ENCODE measurements at places on chromosomes 3 and 15.
A peak's percentile ranks its signal among the peaks of the same experiment; 100 is the strongest.

DNA sequence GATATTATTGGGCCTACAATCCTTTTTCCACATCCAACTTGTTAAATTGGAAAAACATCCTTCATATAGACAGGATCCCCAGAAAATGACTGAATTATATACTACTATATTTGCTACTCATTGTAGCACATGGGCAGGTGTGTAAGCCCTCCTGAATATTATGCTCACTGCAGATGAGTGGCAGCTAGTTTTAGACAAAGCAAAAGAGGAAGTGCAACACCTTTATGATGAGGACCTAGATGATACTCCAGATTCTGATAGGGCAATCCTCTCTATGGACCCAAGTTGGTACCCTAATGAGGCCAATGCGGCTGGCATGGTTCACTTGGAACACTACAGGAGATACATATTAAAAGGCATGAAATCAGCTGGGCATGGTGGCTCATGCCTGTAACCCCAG lies 119.1 kb upstream of the PLCL2 start:
- DNase-seq, result no peak

DNA sequence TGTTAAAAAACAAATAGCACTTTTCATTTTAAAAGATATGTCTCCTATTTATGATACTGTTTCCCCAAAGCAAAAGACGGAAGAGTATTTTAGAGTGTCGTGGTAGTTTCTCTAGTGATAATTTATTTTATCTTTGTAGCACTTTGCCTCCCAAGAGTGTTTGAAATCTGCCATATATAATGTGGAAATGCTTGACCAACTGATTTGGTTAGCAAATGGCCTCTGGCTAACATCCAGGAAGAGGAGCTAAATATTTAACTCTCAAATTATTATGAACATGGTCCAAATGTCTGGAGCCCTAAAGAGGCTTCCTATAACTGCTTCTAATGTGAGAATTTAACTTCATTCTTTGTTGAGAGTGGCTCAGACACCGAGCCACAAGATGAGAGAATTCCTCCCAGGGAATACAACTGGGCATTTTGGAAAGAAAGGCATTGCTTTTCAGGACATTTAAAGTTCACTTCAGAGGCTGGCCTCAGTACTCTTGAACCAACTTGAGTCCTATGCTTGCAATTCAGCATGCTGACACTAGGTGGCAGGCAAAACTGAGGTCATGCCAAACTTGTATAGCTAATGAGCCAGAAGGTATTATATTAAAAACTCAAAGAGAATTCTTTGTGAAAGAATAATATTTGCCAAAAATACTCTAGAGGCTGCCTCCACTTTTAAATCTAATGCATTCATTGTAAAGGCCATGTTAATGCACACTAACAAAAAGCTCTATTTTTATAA lies 104.5 kb downstream of the RARB start:
- no peak for DNase-seq

GRCh38 chr3:100796556-100796955 lies 87.3 kb downstream of the TFG start:
- no peak for DNase-seq

DNA sequence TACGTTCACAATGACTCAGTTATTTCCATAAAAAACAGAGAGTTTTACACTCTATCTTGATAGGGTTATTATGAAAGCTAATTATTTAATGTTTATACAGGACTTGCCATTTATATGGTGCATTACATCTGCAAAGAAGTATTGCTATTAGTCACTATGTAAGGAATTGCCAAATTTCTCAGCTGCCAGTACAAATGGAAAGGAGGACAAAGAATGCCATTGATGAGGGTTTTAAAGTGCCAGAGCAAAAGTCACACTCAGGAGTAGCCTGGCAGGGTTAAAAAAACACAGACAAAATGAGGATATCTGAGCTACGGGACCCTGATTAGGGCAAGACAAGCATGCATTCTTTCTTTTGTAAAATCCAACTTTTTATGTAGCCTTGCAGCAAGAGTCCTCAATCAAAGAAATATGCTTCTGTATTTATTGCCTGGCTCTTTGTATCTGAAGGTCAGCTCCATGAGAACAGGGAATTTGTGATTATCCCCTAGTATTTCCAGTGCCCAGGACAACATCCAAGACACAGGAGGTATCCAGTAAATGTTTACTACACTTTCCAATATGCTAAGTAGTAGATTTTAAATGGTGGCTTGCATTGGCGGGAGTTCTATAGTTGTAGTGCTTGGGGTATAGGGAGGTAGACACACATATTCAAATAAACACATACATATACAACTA lies 1013.6 kb downstream of the ROBO1 start:
- no peak for DNase-seq

- no peak for DNase-seq
Observed at GRCh38 chr15:85865070-85865684, 70.5 kb upstream of the KLHL25 start.

- no peak for DNase-seq
Observed at GRCh38 chr15:58038426-58039078, 27.0 kb downstream of the ALDH1A2 start.

GRCh38 chr3:136473716-136474326 lies 223.7 kb downstream of the PCCB start:
- DNase-seq, result no peak

DNA sequence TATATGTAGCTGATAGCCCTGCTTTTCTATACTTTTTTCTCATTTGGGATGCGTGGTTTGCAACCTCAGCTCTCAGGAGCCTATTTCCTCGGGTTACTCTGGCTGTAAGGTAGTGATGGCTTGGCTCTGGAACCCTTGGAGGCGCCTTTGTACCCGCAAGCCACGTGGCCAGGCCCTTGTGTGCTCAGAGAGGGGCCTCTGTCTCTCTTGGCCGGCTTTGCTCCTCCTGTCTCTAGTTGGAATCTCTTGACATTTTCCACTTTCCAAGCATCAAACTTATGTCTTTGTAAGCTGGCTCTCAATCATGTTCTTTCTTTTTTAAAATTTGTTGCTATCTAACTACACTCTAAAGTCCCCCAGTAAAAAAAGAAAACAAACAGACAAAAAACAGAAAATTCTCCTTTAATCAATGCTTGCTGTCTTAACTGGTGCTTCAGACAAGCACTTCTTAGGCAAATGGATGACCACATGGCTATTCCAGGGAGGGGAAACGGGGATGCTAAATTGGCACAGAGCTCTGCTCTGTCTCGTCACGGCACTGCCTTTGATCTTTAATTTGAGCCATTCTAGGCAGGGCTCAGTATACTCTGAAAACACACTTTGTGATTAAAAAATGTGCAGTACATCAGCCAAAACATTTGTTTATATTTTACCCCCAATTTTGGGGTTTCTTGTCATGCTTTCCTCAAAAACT lies 180.4 kb upstream of the NR2E3 start:
- no peak for DNase-seq

- no peak for DNase-seq
Observed at GRCh38 chr3:183491923-183492848, 63.3 kb downstream of the KLHL6 start.

GRCh38 chr15:29815000-29815710 lies 7.1 kb downstream of the TJP1 start:
- DNase-seq, result no peak

GRCh38 chr3:59788133-59788532 lies 738.3 kb upstream of the CFAP20DC start:
- DNase-seq, result no peak

DNA sequence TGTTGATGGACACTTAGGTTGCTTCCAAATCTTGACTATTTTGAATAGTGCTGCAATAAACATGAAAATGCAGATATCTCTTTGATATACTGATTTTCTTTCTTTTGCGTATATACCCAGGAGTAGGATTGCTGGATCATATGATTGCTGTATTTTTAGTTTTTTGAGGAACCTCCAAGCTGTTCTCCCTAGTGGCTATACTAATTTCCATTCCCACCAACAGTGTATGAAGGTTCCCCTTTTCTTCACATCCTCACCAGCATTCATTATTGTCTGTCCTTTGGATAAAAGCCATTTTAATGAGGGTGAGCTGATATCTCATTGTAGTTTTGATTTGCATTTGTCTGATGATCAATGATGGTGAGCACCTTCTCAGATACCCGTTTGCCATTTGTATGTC lies 12.5 kb downstream of the PATL2 start:
- no peak for DNase-seq

- DNase-seq, result no peak
Observed at GRCh38 chr3:161409858-161410257, 38.5 kb upstream of the SPTSSB start.

- DNase-seq, result no peak
Observed at GRCh38 chr15:84143753-84144314, 91.7 kb upstream of the GOLGA6L4 start.

DNA sequence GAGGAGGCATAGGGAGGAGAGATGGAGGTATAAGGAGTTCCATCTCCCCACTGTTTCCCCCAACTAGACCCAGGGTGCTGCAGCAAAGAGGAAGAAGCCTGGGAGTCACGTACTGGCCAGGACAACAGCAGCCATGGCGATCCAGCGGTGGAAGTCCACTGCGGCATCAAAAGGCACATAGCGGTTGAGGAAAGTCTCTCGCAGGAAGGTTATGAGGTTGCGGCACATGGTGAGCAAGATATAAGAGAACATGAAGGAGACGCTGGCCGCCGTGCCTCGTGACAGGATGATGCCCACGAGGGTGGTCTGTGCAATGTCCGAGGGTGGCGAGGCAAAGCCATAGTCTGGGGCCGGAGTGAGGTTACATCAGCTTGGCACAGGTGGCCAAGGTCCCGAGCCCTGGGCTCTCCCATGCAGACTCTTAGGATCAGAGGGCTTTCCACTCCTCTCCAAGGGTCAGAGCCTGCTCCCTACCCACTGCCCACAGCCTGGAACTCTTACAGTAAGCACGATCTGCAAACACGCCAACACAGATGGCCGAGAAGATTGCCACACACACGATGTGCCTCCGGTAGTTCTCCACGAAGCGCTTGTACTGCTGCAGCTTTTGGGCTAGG lies 14.3 kb downstream of the DUOX2 start:
- no peak for DNase-seq

- no peak for DNase-seq
Observed at GRCh38 chr3:4744405-4745234, 234.6 kb upstream of the BHLHE40 start.

DNA sequence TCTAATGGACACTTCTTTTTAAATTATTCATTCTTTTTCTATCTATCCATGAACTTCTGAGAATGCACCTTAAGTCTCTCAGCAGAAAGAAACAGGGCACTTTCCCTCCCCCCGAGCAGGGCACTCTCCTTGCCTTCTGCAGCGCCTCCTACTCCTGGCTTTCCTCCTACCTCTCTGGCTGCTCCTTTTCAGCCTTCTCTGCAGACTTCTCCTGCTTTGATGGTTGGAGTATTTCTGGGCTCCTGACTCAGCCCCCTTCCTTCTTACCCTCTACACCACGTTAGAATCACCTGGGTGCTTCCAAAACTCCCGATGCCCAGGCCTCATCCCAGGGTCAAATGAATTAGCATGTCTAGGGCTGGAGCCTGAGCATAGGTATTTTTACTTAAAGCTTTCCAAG lies 3.4 kb downstream of the SCN5A start:
- DNase-seq, result no peak

GRCh38 chr3:73745526-73746191 lies 120.9 kb upstream of the PDZRN3 start:
- no peak for DNase-seq

DNA sequence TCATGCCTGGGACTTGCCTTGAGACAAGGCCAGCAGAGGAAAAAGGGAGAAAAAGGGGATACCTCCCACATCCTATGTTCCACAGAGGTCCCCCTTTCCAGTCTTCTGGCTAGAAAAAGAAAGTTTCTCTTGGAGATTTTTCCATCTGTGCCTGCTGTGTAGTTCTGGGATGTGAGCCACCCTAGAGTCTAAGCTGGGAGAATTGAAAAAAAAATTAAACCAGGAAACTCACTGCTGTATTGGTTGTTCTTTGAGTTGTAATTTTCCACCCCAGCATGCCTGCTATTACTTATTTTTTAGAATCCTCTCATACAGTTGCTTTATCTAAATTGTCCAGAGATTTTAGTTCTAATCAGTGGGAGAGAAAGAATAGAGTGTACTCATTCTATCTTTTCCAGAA lies 68.4 kb downstream of the SV2B start:
- DNase-seq, result no peak

DNA sequence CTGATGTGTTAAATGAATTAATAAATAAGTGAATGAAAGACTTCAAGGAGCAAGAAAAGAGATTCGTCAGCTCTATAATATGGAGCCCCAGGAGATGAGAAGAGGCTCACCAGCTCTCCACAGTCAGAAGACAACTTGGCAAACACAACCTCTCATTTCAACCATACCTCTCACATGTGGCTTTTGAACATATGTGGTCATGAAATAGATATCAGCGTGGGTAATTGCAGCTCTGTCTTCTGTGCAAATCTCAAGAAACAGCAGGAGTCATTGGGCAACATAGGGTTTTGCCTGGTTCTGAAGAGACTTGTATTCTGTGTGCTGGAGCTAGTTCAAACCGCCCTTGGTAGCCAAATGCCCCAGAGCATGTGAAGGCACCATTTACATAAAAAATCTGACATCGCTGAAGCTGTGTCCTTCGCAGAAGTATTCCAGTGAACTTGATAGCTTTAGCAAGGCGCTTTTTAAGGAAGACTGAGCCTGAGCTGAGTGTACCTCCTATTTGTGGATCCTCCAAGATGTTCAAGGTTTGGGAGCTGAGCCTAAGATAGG lies 8.4 kb downstream of the CX3CR1 start:
- DNase-seq, result no peak

GRCh38 chr3:112979244-112979832 lies 4.4 kb upstream of the CD200R1 start:
- peak; percentile 45 for DNase-seq

GRCh38 chr3:98655666-98656065 lies 62.3 kb upstream of the CPOX start:
- DNase-seq, result no peak

- no peak for DNase-seq
Observed at GRCh38 chr3:141275511-141275910, 43.9 kb downstream of the PXYLP1 start.

GRCh38 chr3:154356009-154356408 lies 31.7 kb upstream of the DHX36 start:
- DNase-seq, result no peak

GRCh38 chr3:113136071-113136470 lies 75.3 kb upstream of the BOC start:
- DNase-seq, result no peak

GRCh38 chr15:62626903-62627302 lies 415.6 kb upstream of the TPM1 start:
- DNase-seq, result no peak

DNA sequence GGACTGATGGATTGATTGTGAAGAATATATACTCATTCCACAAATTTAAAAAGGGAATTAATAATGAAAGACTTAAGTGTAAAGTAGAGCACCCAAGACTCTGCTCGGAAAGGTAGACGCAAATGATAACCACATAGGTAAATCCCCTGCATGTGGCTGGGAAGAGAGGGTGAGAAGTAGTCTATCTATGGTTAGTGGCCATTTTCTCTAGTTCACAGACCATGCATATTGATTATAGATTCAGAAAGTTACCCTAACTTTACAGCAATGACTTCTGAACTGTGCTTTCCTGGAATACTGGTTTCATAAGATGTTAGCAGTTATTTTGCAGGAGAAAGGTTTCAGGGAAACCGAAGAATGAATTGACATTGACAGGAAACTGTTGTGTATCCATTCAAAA lies 51.7 kb downstream of the CASR start:
- DNase-seq, result no peak

- no peak for DNase-seq
Observed at GRCh38 chr3:32882603-32883025, 64.8 kb downstream of the TRIM71 start.

- no peak for DNase-seq
Observed at GRCh38 chr15:86849558-86850285, 770.1 kb downstream of the AGBL1 start.

All from effector memory CD8-positive, alpha-beta T cell (primary cell).